Renal cortex interstitium (tissue), 15 donors: ENCODE measurements at places on chromosomes 12 and 14. TPM values are rescaled to one million over a fixed set of nuclear protein-coding genes. Genes with fewer than 3 reads are reported as not detected.

DNA sequence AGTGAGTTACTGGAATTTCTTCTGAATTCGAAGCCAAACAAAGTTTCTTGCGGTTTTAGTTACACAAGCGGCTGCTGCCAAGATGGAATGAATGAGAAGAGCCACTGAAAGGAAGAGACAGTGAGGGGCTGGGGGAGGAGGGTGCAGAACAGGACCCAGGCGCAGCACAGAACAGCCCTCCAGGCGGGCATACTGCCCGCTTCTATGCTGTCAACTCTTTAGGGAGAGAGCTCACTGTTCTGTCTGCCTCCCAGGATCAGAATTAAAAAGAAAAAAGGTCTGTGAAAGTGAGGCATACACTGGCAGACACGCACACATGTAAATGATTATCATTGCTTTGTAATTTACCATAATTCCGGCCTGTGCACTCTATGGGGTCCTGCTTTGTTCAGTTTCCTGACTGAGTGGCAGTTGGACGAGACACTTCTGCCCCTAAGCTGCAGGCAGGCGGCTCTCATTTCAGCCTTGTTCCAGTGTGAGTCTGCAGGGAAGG lies 231.6 kb downstream of the CACNA1C start:
- no peak for DNase-seq

- DNase-seq, result no peak
Observed at GRCh38 chr12:79569679-79570078, 121.1 kb downstream of the PAWR start.

GRCh38 chr12:13000616-13000924 lies 505 bp upstream of the HEBP1 start:
- no peak for DNase-seq

GRCh38 chr14:53840444-53840843 lies 116.2 kb downstream of the BMP4 start:
- DNase-seq, result no peak

- no peak for DNase-seq
Observed at GRCh38 chr14:35666429-35667043, 132.6 kb downstream of the INSM2 start.

GRCh38 chr12:58701536-58701935 lies 218.8 kb downstream of the LRIG3 start:
- DNase-seq, result no peak

- DNase-seq, result no peak
Observed at GRCh38 chr12:2183556-2184541, 131.1 kb downstream of the CACNA1C start.

DNA sequence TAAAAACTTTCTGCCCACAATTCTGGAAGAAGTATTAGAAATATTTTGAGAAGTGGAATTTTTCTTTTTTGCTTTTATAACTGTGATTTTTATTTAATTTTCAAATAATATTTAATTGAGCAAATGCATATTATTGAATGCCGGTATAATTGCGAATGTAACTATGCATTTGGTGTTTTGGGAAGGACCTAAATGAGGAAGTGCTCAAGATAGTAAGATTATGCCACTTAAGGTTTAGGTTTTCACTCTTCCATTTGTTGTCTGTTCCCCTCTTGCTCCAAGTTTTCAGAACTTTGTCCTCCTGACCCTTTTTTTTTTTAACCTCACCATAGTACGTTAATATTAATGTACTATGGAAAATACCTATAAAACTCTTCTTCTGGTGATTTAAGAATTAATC lies 85.8 kb downstream of the KIAA0586 start:
- no peak for DNase-seq

TAS2R42 gene
- not detected for polyA plus RNA-seq

SP1 gene
- 86.0 TPM for polyA plus RNA-seq

CAPS2 gene
- polyA plus RNA-seq, result 8.2 TPM

TAS2R50 gene
- polyA plus RNA-seq, result not detected

SLC6A13 gene
- polyA plus RNA-seq, result 39.9 TPM
